Activated CD8-positive, alpha-beta memory T cell treated with anti-CD3 and anti-CD28 coated beads for 1 hour (primary cell): ENCODE measurements at places on chromosomes 5 and 9.

DNA sequence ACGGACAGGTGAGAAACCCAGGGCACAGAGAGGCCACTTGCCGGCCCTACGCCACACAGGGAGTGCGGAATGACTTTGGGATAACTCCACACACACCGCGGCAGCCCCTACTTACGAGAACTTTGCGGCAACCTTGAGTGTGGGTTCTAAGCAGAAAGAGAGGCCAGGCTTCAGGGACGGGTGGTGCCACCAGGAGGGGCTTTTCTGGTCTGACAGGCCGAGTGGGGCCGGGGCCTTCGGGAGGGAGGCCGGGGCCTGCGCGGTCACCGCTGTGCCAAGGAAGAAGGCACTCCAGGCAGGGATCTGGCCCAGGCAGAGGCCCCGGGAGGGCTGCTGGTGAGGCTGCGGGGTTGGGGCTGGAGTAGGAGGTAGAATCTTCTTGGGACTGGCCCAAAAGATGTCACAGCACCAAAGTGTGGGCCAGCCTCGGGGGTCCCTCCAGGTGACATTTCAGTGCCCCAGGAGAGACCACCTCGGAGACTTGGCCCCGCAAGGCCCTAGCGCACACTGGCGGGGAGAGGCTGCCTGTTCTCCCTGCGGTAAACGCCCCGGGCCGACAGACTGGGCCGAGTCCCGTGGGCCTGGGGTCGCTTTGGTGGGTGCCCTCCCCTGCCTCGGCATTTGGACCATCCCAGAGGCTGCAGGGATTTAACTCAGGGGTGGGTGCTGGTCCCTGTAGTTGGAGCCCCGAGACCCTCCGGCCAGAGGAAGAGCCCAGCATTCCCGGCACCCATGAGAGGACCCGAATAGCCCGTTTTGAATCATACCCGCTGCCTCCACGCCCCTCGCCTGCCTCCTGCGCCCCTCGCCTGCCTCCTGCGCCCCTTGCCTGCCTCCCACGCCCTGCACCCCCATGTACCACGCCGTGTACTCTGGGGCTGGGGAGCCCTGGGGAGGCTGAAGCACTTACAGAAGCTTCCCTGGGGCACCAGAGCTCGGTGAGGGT, 9.0 kb upstream of the RNU6ATAC start:
- no peak for DNase-seq

DNA sequence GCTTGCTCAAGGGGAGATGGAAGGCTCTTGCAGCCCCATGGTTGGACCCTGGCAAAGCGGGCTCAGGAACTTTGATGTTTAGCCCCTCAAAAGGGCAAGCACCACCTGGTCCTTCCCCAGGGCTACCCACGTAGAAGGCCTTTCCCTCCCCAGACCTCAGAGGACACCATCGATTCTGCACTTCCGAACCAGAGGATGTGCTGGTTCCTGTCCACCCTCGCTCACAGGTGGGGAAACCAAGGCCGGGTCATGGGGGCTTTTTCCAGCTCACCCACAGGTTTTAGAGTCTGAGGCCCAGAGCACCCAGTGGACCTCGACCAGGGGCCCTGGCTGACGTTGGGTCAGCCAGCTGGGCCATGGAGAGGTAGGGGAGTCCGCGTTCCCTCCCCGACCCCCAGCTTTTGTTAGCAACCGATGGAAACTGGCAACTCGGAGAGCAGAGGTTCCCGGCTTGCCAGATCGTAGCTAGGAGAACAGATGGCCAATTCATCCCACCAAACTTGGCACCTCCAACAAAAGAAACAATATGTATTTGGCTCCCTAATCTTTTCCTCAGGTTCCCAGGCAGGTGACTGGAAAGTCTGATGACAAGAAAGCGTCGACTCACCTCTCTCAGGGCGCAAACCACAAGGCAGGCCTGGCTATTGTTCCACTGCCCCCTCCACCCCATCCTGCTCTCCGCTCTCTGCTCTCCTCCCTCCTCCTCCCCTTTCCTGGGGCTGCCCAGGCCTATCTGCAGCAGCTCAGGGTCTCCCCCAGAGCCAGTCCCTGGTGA, 167.6 kb upstream of the SMIM23 start:
- no peak for DNase-seq

DNA sequence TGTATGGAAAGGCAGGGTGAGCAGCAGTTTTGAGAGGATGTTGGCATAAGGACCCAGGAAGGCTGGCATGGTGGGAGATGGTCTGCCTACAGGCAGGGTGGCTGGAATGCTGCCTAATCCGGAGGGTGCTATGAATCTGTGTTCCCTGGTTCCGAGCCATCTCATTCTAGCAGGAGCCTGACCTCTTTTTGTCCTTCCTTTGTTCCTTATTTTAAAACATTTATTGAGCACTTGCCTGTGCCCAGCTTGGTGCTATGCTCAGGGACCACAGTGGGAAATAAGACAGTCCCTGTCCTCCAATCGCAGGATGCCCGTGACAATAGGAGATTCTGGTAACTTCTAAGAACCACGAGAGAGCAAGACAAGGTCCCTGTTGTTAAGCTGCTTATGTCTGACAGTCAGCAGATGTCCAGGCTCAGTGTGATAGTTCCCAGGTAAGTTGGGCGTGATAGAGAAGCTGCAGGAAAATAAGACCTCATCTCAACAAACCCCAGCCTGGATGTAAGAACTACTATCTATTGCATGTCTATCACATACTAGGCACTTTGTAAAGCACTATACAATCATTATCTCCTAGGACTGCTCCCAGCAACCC, 9.1 kb upstream of the ZBTB34 start:
- no peak for DNase-seq

DNA sequence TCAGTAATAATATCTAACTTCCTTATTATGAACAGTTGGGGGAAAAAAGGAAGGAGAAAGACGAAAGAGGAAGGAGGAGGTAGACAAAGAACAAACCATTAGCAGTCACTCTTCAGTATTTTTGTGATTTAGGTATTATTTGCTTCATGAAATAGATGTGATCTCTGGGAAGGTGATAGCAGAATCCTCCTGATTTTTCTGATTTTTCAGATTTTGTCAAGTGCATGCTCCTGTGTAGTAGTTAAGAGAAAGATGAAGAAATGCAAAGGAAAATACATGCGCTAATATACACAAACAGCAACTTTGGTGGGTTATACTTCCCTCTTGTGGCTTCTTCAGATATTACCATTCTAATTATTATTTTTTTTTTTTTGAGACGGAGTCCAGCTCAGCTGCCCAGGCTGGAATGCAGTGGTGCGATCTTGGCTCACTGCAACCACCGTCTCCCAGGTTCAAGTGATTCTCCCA, 31.6 kb downstream of the LMNB1 start:
- no peak for DNase-seq

DNA sequence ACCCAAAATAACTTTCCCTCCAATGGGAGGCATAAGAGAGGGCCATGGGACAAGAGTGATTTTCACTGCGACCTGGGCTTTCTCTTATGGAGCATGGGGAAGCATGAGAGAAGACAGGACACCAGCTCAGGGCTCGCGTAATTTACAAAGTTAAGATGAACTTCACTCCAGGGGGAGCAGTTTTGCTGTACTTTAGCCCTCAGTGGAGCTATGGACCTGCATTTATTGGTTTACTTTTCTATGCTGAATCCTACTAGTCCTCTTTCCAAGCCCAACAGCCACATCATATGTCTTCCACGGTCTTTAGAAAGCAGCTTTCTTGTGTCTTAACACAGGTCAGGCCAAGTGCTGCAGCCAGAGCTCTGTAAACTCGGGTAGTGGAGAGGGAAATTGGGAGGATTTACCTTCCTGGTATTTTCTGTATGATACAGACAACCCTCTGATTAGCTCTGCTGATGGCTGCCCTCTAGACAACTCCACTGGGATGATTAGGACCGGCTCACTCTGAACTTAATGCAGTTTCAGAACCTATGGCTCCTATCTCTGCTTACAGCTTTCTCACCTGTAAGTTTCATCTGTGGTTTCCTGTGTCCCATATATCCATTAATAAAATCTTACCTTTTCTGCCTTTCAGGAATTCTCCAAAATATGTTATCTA, 581.0 kb upstream of the RORB start:
- DNase-seq = no peak

DNA sequence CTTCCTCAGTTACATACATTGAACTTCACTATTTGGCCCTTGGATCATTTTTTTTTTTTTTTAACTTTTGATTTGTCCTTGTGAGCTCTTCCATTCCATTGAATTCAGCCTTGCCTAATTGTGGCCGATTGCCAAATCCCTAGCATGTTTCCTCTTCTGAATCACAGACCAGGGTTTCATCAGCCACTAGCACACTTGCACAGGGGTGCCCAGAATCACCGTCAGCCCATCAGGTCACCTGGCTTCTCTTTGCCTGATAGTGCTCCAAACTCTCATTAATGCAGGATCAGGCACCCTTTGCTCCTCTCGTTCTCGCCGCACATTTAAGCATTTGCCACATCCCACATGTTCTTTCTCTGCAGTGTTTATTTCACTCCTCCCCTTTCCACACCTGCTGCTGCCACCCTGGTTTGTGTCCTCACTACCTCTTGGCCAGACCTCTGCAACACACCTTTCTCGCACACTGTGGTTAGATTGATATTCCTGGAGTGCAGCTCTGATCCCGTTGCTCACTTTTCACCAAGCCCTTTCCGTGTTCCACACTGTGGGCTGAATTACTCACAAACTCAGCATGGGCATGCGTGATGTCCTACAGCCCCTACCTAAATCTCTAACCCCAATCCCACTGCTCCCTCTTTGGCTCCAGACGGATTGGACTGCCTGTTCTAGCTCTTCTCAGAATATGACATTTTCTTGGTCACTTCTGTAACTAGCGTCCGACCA, 9.8 kb downstream of the PIK3R1 start:
- DNase-seq = no peak

- no peak for DNase-seq
Measured at GRCh38 chr5:86880785-86881492, 263.2 kb downstream of the COX7C start.

- no peak for DNase-seq
Measured at GRCh38 chr9:92663951-92664350, 6.0 kb downstream of the IPPK start.

DNA sequence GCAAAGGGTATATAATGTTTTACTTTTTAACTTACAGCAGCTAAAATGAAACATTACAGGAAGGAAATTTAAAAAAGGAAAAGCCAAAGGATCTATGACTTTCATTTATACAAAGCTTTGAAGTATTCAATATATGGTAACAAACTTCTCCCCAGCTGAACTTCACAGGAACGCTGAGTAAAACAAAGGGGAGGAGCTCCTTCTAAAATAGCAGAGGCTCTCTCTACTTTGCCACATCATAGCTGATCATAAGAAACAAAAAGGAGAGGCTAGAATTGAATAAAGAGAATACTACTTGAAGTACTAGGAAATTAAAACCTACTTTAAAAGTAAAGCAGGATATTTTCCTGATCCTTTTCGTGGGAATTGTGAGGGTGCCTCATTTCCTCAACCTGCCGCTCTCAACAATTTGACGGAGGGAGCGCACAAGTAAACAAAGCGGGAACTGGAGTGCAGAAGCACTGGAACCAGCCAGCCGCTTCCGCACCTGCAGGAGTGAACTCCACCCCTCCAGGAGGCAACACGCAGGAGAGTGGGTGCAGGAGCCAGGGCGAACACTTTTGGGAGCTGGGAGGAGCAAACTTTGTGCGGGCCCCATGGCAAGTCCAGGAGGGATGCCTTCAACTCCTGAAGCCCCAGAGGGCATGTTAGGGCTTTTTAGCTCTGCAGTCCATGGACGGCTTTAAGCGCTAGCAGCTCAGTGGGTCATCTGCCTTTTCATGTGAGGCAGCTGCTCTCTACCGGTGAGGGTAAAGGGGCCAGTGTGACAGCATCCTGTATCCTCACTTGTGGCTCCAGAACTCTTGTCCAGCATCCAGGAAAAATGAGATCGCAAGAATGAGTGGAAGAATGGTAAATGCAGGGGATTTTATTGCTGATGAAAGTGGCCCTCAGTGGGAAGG, 757.4 kb downstream of the PTPRD start:
- DNase-seq = no peak

DNA sequence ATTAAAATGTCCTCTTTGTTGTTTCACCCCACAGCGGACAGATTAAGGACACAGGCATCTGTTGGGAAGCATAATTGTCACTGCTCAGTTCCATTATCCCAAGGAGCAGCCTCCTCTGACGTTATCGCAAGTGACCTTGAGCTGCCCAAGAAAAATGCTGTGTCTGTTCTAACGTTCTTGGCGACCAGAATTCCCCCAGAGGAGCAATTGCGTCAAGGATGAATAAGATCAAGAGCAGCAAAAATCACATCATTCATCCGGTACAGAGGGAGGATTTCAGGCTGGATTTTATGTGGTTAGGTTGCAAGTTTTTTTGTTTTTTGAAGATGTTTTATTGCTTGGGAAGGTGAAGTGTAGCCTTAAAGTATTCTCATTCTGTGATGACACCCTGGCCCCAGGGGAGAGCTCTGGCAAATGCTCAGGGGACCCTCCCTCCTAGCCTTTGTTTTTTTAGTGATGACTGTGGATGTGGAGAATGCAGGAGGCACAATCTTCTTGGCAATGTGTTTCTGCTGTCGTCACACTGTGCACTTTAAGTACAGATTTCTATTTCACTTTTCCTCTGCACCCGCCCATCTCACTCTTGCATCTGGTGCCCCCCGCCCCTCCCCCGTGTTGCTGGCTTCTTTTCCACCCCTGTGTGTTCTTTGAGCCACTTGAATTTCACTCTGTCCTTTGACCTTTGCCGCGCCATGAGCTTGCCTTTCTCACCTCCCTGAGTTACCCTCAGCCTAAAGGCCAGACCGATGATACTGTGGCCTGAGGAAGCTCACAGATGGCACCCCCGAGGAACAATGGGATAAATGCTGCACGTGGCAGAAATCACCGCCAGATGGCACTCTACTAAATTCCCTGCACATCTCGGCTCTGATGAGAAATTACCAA, 308.5 kb downstream of the RAB3C start:
- peak; percentile 41 for DNase-seq

GRCh38 chr5:109759306-109759705, 69.6 kb downstream of the MAN2A1 start:
- no peak for DNase-seq
